CD8-positive, alpha-beta T cell (primary cell): ENCODE measurements at places on chromosomes 5 and 9.

DNA sequence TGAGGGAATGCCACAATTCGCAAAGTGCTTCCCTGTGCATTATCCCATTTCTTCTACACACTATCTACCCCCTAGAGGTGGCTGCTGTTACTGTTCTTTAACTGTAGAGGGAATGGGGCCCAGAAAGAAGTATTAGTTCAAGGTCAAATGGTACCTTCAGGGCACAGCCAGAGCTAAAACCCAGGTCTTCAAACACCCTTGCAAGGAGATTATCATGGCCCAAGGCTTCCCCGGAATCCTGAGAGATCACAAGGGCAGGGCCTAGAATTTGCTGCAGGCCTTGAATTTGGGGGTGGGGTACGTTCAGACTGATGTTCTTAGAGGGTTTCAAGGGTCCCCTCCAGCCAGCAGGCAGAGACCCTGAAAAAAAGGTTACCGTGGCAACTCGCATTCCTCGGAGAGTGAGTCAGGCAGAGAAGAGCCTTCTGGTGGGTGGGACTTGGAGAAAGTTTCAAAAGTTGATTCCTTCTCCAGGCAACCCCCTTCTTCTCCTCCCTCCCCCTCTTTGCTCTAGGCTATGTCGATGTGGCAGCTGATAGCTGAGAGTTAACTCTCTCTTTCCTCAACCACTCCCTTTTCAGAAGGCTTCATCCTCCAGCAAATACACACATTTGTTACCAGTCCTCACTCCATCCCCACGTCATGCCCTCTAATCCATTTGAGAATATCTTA is 1.9 kb downstream of the SPARC start:
- no peak for DNase-seq

- DNase-seq = no peak
These were observed 94.3 kb downstream of the ZNF354C start for GRCh38 chr5:179154346-179154990.

- no peak for DNase-seq
These were observed 102.9 kb downstream of the C9orf152 start for GRCh38 chr9:110105107-110105506.

GRCh38 chr9:114094971-114095370 is 4.1 kb downstream of the KIF12 start:
- no peak for DNase-seq

- DNase-seq = no peak
These were observed 18.2 kb upstream of the TMED7 start for GRCh38 chr5:115644046-115644445.

- DNase-seq = peak; percentile 55
These were observed 2.9 kb upstream of the CNTRL start for GRCh38 chr9:121071756-121072421.

DNA sequence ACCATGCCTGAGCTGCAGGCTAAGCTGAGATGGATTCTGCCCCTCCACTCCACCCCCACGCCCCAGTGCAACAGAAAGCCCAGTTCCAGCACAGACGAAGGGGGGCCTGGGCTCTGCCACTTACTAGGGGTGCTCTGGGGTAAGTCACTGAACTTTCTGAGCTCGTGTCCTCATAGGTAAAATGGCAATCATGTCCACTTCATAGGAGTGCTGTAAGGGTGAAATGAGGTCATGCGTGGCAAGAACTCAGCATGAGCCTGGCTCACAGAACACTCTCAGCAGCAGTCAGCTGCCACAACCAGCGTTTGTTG is 8.4 kb upstream of the PSD2 start:
- no peak for DNase-seq

DNA sequence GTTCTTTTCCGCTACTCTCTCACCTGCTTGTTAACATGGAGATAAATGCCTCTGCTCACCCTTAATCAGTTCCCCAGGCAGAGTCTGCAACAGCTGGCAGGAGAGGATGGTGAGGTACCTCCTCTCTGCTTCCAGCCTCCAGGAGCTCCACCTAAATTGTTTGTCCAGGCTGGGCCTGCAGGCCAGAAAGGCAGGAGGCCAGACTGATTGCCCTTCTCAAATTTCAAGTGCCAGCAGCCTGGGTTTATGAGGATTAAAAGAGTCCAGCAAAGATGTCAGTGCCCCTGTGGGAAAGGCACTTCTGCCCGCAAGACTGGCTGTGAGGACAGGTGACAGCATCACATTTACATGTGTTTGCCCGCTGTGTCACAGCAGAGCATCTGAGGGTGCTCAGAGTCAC is 19.8 kb downstream of the CORO2A start:
- DNase-seq = no peak

DNA sequence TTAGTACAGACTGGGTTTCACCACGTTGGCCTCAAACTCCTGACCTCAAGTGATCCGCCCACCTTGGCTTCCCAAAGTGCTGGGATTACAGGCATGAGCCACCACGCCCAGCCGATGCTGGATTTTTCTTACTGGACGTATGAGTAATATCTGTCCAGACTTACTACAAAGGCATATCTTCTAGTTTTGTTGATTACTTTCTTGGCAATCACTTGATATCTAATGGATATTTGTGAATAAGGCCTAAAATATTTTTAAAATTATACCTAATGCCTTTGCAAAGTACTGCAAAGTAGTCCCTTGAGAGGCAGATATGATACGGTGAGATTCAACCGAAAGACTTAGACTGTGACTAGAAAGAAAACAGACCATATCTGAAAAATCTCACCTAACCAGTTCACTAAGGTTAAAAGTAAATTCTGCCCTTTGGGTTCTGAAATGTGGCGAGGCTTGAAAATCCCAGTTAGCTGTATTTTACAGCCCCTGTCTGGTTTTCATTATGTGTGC is 152.1 kb downstream of the GNAQ start:
- DNase-seq = no peak

GRCh38 chr5:40960037-40960436 is 50.7 kb downstream of the C7 start:
- DNase-seq = no peak

DNA sequence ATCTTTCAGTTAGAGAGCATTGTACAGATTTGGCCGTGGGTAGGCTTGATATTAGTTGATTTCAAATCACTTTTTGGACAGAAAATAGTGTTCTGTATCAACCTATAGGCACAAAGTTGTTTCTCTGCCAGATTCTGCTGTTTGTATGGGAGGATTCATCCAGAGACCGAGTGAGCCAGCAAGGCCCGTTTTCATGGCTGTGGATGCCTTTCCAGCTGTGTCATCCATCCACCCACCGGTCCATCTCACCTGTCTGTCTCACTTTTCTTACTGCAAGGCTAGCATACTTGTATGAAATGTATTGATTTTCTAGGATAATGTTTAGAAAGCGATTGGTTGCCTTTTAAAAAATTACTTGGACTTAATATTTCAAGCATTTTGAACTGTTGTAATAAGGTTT is 34.4 kb downstream of the ICE1 start:
- DNase-seq = no peak

DNA sequence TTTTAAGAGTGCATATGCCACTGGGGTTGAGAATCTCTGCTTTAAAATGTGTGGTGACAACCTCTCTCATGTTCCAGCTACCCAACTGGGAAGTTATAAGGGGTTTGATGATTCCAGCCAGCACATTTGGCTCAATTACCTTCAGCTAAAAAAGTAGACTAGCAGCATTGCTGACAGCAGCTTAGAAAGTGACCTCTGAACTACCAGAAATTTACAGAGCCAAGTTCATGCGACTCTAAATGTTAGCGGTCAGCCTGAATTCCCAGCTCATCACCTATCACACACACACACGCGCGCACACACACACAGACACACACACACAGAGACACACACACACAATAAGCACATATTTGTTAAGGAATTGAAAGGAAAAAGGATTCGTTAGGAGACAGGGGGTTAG is 377.5 kb downstream of the TMEM167A start:
- no peak for DNase-seq

DNA sequence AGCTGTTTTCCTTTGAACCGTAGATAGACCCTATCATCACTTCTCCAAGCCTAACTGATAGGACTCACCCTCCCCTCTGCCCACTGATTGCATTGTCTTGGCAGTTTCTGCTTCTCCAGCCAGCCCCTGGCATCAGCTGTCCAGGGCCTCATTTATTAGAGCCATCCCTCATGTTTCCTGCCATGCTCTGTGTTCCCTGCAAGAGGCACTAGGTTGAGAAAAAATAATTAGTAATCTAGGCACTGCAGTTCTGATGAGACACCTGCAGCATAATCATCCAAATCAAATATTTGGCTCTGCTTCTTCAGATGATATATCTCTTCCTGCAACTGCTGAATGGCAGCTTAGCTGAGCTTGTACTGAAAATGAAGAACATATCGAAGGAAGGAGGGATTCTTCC is 303.0 kb upstream of the TLE4 start:
- no peak for DNase-seq

DNA sequence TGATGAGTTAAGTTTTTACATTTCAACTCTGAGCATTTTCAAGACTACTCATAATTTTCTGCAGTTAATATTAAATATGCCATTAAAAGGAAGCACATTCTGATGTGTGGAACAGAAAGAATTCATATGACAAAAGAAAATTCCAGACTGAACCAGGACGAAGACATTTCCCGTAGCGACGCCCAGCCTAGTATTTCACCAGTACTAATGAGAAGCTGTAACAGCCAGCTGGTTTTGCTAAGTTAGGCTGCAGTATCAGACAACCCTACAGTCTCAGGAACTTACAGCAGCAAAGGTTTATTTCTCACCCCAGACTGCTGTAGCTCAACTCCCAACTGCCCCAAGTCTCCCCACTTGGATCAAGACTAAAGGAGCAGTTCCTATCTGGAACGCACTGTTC is 91.6 kb downstream of the TMEM174 start:
- DNase-seq = no peak

GRCh38 chr9:81465468-81466011 is 223.8 kb downstream of the TLE1 start:
- DNase-seq = no peak

- no peak for DNase-seq
These were observed 74.0 kb downstream of the LNPEP start for GRCh38 chr5:97009921-97010320.

GRCh38 chr5:136153581-136154236 is 21.1 kb downstream of the SMAD5 start:
- DNase-seq = no peak

DNA sequence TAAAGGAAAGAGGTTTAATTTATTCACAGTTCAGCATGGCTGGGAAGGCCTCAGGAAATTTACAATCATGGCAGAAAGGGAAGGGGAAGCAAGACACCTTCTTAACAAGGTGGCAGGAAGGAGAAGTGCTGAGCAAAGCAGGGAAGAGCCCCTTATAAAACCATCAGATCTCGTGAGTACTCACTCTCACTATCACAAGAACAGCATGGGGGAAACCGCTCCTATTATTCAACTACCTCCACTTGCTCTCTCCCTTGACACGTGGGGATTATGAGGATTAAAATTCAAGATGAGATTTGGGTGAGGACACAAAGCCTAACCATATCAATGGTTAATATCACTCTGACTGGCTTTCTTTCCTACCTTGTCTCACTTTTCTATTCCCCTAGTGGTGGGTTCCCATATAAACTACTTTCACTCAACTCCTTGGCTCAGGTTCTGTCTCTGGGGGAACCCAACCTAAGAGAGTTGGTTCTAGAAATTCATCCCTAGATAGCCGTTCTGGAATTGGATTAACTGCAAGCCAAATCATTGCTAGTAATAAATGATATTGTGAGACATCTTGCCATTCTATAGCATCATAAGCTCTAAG is 749.8 kb upstream of the GRAMD2B start:
- no peak for DNase-seq

- no peak for DNase-seq
These were observed 31.6 kb downstream of the ATP6V0E1 start for GRCh38 chr5:173015192-173015591.

DNA sequence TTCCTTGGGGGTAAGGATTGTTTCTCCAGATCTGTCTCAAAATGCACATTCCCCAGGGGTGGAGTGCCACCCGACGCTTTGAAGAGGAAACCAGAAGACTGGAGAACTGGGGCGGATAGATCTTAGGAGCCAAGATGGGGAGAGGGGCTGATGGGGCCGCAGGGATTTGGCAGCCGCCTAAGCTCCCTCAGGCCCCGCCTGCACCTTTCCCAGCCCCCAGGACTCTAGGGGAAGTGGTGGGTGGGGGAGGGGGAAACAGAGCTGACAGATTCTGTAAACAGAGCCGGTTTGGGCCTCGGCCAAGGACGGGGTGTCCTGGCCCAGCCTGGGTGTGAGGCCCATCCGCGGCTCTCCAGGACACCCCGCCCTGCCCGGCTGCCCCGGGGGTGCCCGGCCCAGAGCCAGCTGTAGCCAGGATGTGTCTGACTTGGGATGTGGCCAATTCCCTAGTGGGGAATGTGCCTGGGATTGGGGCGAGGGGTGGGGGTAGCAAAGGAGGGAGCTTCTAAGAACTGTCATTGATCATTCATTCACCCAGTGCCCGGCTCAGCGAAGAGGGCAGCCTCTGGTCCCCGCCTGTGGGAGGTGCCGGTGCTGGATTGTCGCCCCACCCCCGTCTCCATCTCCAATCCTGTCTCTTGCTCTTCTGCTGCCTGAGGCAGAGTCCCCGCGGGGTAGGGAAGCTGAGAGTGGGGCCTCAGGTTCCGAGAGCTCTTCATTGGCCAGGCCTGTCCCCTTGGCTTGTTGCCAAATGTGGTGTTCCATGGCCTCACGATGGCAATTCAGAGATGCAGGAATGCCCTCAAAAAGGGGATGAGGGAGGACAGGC is 54.8 kb upstream of the CDKN2AIPNL start:
- DNase-seq = peak; percentile 9

DNA sequence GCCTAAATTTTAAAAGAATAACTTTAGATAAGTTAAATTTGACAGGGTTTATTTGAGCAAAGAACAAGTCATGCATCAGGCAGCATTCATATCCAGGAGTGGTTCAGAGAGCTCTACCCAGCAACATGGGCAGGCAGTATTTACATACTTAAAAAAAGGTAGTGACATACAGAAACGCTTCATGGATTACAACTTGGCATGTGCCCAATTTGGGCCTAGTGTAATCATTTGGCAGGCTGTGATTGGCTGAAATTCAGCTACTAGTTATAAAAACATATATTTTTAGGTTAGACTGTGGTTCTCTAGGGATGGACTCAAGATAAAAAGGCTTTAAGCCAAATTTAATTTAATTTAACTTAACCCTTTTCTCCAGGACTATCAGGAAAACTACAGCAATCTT is 374.0 kb upstream of the ADAMTS16 start:
- no peak for DNase-seq

DNA sequence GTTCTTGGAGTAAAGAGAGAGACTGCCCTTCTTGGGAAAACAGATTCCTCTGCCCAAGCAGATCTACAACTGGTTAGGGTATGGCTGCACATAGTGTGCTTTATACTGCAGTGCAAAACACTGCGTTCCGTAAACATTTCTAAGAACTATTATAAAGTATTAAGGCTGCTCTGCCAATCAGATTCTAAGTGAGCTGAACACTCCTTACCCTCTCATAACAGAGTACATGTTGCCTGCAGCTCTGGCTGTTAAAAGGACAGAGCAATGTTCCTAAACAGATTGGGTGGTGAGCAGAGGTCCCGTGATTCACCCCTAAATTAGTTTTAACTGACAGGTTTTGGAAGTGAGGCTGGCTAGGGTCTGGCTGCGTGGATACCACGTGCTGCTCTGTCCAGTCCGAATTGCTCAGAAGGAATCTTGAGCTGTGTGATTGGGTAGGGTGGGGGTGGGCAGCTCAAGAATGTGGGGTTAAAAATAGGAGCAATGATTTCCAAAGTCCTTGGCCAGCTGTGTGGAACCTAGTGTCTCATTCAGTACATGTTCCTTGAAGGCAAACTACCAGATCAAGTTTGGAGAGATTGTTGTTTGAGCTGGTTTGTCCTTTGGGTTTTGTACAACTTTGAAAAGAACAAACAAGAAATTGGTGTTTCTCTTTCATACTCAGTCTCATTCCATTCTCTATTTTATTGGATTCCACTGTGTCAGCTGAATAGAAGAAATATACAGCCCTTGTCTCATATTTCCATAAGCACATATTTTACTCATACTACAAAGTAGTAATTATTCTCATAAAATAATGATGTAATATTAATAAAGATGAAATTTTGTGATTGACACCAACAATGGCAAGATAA is 497.6 kb upstream of the CD180 start:
- DNase-seq = no peak
